ENCODE measurements at places on chromosomes 4 and X. TPM values are rescaled to one million over a fixed set of nuclear protein-coding genes. Genes with fewer than 3 reads are reported as not detected.

The CNKSR2 gene
- total RNA-seq, result 7.4 TPM

The PPEF1 gene
- total RNA-seq, result not detected

The SH2D1A gene
- total RNA-seq, result 50.4 TPM

The PHOX2B gene
- not detected for total RNA-seq

The FGD1 gene
- 0.21 TPM for total RNA-seq

The ETNPPL gene
- not detected for total RNA-seq

The CT45A10 gene
- not detected for total RNA-seq

The CT47B1 gene
- total RNA-seq, result not detected

The CHST7 gene
- total RNA-seq, result 6.2 TPM

The HNRNPH2 gene
- 21.3 TPM for total RNA-seq

The CA5B gene
- total RNA-seq, result 3.8 TPM

The ADAM29 gene
- total RNA-seq, result not detected

The CHRNA9 gene
- not detected for total RNA-seq

The C4orf51 gene
- not detected for total RNA-seq

The MAOA gene
- 0.54 TPM for total RNA-seq

The SSX4 gene
- total RNA-seq, result not detected

The EVC gene
- total RNA-seq, result 1.5 TPM
